ENCODE measurements at places on chromosomes 12 and 14. TPM values are rescaled to one million over a fixed set of nuclear protein-coding genes. Genes with fewer than 3 reads are reported as not detected.

DNA sequence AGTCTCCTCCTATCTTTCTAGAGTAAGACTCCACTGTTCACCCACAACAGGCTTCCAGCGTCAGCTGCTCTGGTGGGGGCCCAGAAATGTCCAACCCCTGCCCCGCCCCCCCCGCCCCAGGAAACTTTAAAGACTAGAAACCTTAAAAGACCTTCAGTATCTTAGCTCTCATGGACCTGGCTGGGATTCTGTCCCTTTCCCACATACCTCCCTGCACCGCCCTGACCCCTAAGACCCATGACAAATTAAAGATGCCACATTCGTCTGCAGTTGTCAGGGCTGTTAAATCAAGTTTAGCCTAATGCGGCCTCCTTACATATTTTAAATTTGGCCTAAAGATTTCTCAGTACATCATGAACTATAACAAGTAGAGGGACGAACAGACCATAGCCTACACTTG lies 10.0 kb upstream of the SERPINA10 start:
- no peak for DNase-seq

- no peak for DNase-seq
These were observed 7.4 kb upstream of the ELK3 start for GRCh38 chr12:96186607-96187301.

DNA sequence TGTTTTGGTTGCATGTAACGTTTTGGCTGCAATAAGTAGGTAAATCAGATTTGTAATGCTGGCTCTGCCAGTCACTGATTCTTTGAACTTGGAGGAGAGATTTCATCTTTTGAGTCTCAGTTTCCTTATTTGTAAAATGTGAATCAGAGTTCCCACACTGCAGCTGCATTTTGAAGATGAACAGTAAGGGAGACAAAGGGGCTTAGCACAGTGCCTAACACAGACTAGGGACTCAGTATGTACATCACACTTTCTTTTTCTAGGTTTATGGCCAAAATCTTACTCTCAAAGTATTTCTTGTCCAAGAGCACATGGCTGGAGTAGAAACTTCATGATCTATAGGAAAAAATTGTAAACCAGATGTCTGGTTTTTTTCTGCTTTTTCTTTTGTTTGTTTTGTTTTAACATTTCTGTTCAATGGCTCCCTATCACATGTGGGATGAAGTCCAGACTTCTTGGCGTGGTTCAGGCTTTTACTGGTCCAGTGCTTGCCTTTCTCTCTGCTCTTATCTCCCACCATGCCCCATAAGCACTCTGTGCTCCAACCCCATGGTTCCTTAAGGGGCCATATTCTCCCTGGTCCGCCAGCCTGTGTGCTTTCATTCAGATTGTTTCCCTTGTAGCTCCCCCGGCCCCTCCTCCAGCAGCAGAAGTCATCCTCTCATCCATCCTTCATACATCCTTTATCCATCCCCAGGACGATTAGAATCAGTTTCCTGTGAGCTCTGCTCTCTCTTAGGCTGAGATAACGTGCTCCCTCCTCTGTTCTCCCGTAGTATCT lies 58.0 kb downstream of the SYNE2 start:
- DNase-seq: no peak

KLHDC1 gene
- total RNA-seq: 5.3 TPM

RSRC2 gene
- total RNA-seq: 52.8 TPM

Data from upper lobe of left lung (tissue), 6 donors.